ENCODE measurements at places on chromosomes 5 and 9.

GRCh38 chr5:72505539-72506157 is 1.6 kb downstream of the ZNF366 start:
- no peak for DNase-seq

GRCh38 chr5:96427824-96428223 is 5.2 kb downstream of the PCSK1 start:
- DNase-seq = no peak

DNA sequence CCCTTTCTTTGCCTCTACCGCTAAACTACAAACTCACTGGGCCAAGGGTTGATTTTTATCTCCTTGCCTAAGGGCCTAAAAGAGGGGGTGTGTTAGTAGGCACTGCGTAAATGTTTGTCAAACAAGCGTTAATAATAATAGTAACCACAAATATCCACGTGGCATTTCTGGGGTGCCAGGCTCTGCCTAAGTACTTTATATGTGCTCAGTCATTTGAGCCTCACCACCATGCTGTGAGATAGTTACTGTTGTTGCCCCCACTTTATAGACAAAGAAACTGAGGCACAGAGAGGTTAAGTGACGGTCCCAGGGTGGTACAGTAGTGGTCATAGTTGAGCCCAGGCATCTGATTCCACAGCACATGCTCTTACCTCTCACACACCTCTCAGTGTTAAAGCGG is 52.4 kb downstream of the ERGIC1 start:
- DNase-seq = no peak

GRCh38 chr5:133291524-133291923 is 239.7 kb downstream of the HSPA4 start:
- DNase-seq = no peak

GRCh38 chr5:139065306-139065705 is 132.9 kb downstream of the SIL1 start:
- DNase-seq = no peak

DNA sequence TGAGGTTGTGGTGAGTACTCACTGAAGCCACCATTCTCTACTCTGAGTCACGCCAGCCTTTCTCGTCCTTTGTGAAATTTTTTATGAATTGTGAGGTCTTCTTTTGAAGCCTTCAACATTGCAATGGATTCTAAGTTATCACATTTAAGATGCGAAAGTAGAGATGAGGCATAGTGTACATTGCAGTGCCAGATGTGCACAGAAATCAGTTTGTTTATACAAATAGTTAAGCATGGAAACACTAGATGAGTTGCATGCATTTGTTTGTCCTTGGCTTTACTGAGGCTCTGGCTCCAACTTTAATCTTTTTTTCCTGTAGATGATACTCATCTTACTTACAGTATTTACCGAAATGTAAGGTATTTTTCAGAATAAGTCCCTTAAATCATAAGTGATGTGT is 453.7 kb upstream of the RIOK2 start:
- DNase-seq = no peak

- no peak for DNase-seq
These were observed 1497.8 kb downstream of the EFNA5 start for GRCh38 chr5:106172681-106173532.

DNA sequence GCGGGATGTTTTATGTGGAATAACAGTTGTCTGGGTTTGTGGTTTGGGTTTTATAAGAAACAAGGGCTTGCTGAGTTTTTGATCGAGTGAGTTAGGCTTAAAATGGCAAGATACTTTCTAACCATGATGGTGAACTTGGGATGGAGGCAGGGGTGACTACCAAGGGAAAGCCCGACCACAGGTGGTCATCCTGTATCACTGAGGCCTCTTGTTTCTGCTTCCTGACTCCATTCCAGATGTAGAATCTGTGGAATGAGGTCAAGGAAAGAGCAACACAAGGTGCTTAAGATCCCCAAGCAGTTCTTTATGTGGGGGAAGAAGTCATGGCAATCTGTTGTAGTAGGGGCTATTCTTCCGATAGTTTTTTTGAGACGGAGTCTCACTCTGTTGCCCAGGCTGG is 122.3 kb downstream of the GOLPH3 start:
- DNase-seq = no peak

- no peak for DNase-seq
These were observed 890.4 kb downstream of the EFNA5 start for GRCh38 chr5:106780355-106780754.

GRCh38 chr5:15009420-15009819 is 137.8 kb upstream of the ANKH start:
- DNase-seq = no peak

- DNase-seq = no peak
These were observed 279.8 kb upstream of the POU5F2 start for GRCh38 chr5:94021246-94021645.

- DNase-seq = no peak
These were observed 19.9 kb upstream of the KCNMB1 start for GRCh38 chr5:170408877-170409660.

- no peak for DNase-seq
These were observed 218.7 kb downstream of the TRPM3 start for GRCh38 chr9:70902692-70903131.

DNA sequence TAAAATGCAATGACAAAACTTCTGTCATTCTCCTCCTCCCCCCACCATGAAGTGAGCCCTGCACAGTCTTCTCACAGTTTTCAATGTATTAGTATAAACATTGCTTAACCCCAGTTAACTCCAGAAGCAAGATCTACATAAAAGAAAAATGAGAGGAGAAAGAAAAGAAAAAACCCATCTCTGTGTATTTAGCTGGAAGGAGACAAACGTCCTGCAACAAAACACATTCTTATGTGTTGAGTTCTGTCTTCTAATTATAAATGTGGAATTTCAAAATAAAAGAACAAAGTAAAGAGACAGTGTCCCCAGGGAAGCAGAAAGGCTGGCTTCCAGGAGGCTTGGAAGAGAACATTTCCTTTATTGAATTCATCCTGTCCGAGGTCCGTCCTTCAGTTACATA is 491.9 kb upstream of the TUSC1 start:
- no peak for DNase-seq

DNA sequence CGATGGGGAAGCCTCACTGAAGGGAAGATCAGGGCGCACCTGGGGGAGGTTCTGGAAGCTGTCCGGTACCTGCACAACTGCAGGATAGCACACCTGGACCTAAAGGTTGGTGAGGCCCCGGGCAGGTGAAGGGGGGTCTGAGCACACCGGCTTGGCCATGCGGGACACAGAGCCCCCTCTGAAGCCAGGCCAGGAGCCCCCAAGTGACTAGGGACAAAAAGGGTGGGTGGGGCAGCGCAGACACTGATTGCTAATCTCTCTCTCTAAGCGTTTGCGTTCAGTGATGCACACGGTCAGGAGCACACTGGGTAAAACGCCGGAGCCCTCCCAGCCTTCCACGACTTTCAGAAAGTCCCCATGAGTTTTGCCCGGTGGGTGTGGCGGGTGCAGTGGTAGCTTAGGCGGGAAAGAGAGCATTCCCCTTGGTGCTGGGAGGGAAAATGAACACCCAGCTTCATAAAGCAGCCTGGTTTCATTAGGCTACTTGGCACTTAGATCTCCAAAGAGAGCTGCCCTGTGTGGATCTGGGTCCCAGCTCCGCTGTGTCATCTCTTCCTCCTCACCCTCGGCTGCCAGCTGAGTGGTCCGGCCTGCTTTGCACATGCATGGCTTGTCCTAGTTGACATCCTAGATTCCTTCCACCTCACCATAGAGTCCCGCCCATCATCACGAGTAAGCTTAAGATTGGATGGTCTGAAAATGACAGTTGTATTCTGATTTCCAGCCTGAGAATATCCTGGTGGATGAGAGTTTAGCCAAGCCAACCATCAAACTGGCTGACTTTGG is 74.2 kb upstream of the OTULINL start:
- no peak for DNase-seq
